T-cell (primary cell): ENCODE measurements at places on chromosomes 2 and 18.

DNA sequence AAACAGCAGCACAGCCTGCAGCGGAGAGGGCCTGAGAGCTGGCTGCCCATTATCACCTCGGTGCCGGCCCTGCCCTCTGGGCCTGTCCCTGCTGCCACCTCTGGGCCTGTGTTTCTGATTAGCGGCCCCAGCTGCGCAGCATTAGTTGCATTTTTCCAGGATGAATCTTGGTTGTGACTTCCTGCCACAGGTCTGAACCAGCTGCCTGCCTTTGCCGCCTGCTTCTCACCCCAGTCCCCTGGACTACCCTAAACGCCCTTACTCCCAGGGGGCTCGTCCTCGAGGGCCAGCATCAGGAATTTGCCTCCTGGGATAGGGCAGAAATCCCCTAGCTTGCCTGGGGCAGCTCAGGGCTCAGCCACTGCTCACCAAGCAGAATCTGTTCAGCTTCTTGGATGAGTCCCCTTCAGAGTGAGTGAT is 342.8 kb downstream of the DYSF start:
- DNase-seq: no peak

- DNase-seq: no peak
Observed at GRCh38 chr18:25630682-25631081, 278.7 kb upstream of the ZNF521 start.

DNA sequence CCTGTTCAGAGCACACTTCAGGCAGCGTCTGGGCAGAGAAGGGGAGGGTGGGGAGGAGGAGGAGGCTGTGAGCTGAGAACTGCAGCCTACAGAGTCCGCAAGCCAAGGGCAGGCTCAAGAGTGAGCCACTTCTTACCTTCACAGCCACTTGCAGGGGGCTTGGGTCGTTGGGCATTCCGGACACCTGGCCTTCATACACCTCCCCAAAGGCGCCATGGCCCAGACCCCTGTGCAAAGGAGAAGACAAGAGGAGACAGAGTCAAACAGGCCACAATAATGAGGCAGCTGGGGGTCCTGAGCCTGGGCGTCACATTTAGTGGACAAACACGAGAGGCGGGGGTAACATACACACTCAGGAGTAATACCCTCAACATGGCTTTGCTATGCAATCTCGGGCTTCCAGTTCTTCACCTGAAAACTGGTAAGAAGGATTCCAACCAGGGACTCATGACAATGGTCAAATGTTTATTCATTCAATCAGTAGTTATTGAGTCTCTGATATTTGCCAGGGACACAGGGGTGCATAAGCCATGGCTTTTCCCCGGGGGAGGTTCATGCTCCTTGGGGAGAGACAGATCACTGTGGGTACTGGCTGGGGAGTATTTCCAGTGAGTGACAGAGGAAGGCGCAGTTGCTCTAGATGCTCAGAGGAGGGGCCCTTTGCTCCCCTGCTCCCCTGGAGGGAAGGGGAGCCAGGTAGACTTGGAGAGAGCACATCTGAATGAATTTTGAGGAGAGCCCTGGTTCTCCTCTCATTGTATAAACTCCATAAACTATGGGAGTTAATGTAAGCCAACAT is 107.4 kb downstream of the CLIP4 start:
- DNase-seq: no peak

DNA sequence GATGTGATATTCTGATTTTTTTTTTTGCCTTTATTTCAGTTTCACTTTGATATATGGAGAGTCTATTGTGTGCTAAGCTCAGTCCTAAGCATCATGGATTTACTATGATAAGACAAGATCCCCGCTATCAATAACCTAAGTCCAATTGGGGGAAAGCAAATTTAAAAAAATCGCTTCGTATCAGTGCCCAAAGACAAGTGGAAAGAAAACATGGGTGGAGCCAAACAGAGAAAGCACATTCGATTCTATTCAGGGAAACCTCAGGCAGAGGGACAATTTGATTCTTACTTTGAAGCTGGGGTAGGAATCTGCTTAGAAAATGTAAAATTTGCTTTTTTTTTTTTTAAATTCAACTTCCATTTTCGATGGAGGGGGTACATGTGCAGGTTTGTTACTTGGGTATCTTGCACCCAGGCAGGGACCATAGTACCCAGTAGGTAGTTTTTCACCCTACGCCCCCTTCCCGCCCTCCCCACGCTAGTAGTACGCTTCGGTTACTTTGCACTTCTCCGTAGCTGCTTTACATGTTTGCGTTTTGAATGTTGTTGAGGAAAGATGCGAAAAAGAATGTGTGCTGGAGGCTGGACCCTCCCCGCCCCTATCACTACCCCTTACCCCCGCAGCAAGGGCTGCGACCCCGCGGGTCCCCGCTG is 12.4 kb downstream of the KIF5C start:
- no peak for DNase-seq

DNA sequence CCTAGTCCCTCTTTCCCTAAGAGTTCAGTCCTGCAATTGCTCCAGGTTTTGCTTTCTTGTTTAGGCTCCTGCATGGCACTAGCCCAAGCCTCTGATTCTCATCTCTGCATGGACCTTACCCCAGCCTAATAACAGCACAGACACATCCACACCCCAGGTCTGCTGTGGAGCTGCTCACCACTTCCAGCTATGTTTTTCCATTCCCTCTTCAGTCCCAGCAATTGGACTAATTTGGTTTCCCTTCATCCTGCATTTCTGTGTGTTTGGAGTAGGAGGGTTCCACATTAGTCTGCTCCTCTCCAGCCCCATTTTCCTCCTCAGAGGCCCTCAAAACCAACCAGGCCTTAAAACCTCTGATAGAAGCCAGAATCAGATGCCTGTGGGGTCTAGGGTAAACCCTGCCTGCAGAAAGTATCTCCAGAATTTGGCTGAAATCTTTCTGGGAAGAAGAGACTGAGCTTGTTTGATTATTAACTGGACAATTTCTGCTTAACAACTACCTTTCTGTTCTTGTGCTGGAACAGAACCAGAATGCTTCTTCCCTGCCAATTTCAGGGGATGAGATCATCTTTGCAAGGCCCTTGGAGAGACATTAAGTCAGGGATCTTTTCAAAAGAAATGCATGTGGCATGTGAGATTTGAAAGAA is 95.9 kb downstream of the GFPT1 start:
- DNase-seq: no peak

DNA sequence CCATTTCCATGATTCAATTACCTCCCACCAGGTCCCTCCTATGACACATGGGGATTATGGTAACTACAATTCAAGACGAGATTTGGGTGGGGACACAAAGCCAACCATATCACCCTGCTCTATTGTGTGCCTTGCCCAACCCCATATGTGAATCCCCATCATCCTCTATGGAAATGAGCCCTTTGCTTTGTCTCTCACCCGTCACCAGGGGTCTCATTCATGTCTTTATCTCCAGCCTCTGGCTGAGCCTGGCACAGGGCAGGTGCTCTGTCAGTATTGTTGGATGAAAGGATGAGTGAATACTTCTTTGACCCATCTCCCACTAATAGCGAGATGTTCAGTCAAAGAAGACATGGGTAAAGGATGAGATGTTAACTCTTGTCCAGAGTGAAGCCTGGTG is 116.6 kb upstream of the LGALSL start:
- no peak for DNase-seq

GRCh38 chr2:231680285-231680991 is 27.9 kb upstream of the PTMA start:
- no peak for DNase-seq

- no peak for DNase-seq
Observed at GRCh38 chr2:9003366-9003615, 193 bp downstream of the MBOAT2 start.

- no peak for DNase-seq
Observed at GRCh38 chr2:52877703-52878102, 889.9 kb upstream of the CHAC2 start.

- DNase-seq: no peak
Observed at GRCh38 chr2:49582946-49583345, 428.6 kb upstream of the FSHR start.

- no peak for DNase-seq
Observed at GRCh38 chr2:196951973-196952372, 25.5 kb upstream of the PGAP1 start.

GRCh38 chr18:48418539-48419276 is 9.5 kb upstream of the ZBTB7C start:
- no peak for DNase-seq

GRCh38 chr2:223122781-223123180 is 70.8 kb downstream of the KCNE4 start:
- no peak for DNase-seq

- no peak for DNase-seq
Observed at GRCh38 chr2:227860221-227860641, 11.2 kb upstream of the DAW1 start.

DNA sequence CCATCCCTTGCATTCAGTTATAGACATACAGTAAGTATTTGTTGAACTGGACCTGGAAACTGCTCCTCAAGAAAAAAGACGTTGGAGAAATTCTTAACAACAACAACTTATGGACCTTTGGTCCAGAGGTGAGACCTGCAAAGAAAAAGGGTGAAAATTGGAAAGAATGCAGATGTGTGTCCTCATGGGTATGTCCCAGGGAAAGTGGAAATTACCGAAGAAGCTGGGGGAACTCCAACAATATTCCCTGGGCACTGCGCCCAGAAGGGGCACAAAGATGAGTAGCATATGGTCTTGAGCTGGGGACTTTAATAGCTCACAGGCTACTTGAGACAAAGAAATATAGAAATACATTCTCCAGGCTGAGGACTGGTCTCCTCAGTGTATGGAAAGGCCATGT is 35.5 kb upstream of the YWHAQ start:
- no peak for DNase-seq

DNA sequence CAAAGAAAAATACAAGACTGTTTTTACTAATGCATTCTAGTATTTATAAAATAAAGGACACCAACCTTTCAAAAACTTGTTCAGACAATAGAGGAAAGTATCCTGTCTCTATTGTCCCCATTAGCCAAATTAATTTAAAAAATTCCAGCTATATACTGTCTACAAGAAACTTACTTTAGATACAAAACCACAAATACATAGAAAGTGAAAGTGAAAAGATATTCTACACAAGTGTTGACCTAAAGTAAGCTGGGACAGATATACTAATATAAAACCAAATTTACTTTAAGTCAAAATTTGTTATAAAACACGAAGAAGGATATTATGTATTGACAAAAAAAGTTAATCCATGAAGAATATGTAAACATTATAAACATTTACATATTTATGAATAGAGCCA is 893.3 kb upstream of the TMEFF2 start:
- DNase-seq: no peak

GRCh38 chr2:173667415-173667814 is 297.8 kb downstream of the SP3 start:
- no peak for DNase-seq

GRCh38 chr18:26614374-26614773 is 66.0 kb upstream of the KCTD1 start:
- DNase-seq: no peak

- DNase-seq: no peak
Observed at GRCh38 chr2:71746946-71747501, 293.7 kb downstream of the DYSF start.

DNA sequence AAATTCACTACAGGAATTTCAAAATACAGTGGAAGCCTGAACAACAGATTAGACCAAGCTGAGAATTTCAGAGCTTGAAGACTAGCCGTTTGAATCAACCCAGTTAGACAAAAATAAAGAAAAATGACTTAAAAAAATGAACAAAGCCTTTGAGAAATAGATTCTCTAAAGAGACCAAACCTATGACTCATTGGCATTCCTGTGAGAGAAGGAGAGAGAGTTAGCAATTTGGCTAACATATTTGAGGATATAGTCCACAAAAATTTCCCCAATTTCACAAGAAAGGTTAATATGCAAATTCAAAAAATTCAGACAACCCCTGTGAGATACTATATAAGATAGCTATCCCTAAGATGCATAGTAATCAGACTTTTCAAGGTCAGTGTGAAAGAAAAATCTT is 78.0 kb downstream of the MYO3B start:
- DNase-seq: no peak

DNA sequence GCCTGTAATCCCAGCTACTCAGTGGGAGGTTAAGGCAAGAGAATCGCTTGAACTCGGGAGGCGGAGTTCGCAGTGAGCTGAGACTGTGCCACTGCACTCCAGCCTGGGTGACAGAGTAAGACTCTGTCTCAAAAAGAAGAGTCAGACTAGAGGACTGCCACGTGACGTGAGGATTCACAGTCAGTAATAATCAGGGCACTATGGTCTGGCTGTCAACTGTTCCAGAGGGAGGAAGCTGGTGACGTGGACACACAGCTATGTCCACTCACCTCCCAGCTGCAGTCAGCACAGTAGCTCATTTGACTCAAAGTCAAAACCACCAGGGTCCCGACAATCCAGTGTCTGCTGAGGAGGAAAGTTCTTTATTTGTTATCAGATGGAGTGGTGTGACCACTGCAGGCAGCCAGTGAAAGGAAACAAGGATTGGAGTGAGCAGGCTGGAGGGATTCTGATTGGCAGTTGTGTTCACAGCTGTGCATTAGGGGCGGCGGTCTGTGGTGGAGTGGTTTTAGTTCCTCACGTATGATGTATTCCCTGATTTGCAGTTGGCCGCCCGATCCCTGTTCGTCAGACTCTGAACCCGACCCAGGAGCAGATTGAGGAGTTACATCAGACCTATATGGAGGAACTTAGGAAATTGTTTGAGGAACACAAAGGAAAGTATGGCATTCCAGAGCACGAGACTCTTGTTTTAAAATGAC is 37.9 kb downstream of the MOGAT1 start:
- DNase-seq: no peak

DNA sequence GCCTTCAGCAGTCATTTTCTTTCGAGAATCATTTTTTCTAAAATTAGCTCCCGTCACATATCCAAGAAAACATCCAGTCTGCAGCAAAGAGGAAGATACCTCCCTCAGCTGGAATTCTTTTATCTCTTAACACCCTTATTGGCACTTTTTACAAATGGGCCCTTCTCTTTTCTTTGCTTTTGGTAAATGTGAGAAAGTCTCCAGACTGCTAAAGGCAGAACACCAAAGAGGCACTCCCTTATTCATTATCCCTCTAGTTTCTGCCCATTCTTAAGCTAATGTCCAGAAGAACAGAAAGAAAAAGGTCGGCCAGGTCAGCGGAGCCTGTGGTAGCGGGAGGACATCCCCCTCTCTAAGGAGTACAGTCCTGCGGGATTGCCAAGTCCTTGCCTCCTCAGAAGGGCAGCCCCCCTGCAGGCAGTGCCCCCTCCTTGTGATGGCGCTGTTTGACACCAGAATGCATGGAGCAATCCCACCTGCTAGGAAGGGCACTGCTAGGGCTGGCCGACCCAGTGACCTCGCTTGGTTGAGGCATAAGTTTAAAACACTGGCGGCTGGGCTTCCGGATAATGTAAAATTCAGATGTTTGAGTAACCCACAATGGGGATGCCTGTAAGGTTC is 34.0 kb downstream of the ST6GAL2 start:
- DNase-seq: no peak

GRCh38 chr2:98465456-98466226 is 21.0 kb downstream of the INPP4A start:
- DNase-seq: peak; percentile 87
